ENCODE measurements at places on chromosomes 1 and 21.

DNA sequence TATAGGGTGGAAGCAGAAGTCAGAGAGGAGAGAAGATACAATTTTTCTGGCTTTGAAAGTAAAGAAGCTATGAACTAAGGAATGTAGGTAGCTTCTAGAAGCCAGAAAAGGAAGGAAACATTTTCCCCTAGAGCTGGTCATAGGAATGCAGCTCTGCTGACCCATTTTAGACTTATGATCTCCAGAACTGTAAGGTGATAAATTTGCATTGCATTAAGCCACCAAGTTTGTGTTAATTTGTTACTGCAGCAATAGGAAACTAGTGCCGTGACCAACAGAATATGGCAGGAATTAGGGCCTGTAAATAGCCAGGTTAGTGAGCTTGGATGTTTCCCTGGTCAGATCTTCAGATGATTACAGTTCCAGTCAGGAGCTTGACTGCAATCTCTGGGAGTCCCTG, 244.3 kb upstream of the C1orf105 start:
- DNase-seq = no peak

GRCh38 chr1:10898921-10899320, 102.5 kb upstream of the CASZ1 start:
- no peak for DNase-seq

DNA sequence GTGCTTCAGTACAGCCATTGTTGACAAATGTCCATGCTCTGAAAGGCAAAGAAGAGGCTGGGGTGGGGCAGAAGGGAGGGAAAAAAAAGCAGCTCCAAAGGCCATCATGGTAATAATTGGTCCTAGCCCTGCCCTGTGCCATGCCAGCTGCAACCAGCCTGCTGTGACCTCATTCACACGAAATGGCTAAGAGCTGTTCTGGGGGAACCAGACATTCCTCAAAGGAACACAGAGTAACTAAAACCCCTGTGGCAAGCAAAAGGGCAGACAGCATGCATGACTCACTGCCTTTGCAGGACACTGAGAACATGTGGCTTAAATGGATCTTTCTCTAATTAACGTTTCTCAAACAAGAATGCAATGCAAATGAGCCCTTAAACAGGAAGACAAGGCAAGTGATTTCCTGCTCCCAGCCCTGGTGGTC, 42.3 kb downstream of the STYXL2 start:
- DNase-seq = no peak

DNA sequence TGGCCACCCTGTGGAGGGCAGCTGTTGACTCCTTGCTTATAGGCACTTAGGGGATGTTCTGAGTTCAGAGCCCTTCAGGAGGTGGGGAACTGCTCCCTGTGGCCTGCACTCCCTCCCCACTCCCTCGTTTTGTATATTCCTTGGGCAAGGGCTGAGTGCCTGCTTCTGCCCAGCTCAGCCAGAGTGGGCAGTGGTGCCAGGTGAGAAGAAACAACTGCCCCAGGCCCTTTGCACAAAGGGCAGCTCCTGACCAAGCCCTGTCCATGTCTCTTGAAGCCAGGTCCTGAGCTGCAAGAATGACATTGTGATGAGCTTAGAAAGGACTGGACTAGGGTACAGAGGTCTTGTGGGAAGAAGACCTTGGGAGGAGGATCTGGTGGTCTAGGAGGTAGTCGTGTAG, 2.2 kb downstream of the AGTRAP start:
- no peak for DNase-seq

DNA sequence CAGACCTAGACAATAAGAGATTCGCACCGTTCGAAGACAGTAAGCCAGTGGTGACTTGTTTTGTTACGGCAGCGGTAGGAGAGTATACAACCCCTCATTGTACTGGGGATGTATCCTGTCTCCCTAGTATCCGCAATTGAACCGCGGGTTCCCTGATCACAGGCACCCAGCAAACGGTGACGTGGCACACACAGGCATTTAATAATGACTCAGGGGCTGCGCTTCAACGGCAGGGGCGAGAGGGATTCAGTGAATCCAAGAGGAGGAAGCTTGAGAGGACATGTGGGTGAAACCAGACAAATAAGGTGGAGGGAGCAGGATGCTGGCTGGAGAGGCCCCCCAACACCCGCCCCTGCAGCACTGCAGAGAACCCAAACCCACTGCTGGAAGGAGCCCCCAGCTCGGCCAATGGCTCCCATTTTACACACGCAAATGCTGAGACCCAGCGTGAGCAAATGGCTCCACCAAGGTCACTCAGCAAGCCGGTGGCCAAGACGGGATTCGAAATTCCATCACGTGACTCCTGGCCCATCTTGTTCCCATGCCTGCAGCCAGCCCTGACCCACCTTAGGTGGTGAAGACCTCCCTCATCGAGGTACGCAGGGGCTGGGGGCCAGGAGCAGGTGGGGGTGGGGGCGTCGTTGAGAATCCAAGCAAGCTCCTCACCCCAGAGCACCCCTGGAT, 149.9 kb downstream of the SYF2 start:
- DNase-seq = no peak

DNA sequence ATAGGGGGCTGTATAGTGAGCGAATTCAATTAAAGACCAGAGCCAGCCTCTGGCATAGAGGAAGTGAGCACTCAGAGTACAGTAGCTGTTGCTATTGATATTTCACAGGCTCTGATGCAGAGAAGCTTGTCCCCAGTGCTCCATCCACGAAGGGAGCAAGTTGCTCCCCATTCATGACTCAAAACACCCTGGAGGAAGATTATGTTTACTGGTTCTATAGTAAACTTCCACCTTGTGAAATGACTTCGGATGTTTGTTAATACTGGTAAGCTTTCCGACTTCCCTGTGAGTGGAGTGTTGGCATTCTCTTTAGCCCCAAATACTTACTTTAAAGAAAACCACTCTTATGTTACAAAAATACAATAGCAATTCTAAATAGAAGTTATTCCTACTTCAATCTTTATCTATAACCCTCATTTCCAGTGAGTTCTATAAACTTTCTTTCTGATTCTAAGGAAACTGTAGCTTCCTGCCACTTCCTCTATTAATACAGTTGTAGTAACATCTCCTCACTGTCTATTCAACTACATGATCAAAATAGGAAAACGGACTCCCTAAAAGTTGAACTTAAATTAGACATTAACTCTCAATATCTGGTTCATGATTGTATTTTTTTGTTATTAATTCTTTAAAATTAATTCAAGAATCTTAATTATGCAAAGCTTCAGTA, 46.4 kb downstream of the ZNF281 start:
- no peak for DNase-seq

DNA sequence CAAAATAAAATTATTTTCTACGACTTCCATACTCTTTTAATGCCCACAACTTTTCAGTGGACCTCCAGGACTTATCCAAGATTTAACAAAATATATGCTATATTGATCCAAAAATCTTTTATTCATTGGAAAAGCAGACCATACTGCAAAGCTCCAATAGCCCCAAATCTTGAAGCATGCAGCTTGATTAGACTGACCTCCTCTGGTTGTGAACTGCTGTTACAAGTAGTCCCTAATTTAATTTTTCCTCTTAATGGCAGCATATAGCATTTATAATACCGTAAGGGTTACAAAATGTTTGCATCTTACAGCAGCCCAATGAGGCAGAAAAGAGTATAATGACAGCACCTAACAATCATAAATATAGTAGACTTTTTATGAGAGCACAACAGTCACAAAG, 49.8 kb downstream of the TPR start:
- no peak for DNase-seq

DNA sequence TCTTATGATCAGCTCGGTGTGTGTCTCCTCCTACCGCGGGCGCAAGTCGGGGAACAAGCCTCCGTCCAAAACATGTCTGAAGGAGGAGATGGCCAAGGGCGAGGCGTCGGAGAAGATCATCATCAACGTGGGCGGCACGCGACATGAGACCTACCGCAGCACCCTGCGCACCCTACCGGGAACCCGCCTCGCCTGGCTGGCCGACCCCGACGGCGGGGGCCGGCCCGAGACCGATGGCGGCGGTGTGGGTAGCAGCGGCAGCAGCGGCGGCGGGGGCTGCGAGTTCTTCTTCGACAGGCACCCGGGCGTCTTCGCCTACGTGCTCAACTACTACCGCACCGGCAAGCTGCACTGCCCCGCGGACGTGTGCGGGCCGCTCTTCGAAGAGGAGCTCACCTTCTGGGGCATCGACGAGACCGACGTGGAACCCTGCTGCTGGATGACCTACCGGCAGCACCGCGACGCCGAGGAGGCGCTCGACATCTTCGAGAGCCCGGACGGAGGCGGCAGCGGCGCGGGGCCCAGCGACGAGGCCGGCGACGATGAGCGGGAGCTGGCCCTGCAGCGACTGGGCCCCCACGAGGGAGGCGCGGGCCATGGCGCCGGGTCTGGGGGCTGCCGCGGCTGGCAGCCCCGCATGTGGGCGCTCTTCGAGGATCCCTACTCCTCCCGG, 1.5 kb downstream of the KCNC4 start:
- no peak for DNase-seq

- DNase-seq = no peak
These were observed 1.8 kb downstream of the NCMAP start for GRCh38 chr1:24557711-24558131.

DNA sequence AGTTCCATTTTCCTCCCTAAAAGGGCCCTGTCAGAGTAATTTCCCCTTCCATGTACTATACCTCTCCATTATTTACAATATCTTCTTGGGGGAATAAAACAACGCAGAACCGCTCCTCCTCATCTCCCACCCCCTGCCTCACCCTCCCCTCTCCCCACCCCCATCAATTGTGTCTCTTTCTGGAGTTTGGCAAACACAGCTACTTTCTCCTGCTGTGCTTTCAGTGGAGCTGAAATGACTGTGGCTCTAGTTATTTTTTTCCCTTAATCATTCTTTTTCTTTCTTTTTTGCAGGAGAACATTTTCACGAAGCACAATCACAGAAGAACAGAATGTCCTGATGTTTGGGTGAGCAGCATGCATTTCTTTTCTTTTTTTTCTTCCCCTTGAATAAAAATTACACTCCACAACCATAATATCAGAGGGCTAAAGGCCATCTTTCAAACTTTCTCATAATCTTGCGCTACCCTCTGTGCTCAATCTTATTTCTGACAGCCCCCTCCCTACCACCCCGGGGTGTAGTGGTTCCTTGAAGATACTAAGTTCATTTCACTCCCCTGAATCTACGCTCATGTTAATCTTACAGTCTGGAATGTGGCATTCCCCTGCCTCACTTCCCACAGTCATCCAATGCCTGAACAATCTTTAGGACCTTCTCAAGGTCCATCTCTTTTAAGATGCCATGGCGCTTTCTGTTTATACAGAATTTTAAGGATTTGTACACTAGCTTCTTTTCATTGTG, 8.8 kb upstream of the PLXNA2 start:
- no peak for DNase-seq

- DNase-seq = no peak
These were observed 155.4 kb downstream of the SMYD3 start for GRCh38 chr1:246351721-246352120.

- DNase-seq = peak; percentile 74
These were observed 183.1 kb downstream of the ZSCAN20 start for GRCh38 chr1:33655496-33655895.

DNA sequence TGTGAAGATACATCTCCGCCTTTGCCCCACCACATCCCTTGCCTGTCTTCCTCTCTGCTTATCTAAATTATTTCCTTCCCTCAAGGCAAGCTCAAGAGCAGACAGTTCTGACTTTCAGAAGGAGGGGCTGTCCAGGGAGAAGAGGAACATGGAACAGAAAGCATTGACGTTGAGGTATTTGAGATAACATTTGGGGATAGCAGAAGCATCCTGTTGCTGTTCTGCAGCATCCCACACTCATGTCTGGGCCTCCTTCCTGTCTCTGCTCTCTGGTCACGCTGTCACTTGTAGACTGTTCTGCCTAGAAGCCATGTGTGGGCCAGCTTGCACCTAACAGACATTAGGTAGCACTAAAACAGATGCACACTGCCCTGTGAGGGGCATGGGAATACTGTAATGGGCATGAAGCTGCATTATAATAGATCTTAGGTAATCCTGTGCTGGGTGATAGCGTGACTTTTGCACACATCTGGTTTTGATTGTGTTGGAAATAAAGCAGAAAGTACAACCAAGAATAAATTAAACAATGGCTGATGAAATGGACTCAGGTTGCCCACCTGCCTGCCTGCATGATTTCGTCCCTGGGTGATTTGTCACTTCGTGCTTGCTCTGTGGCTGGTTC, 660 bp upstream of the RD3 start:
- DNase-seq = no peak

GRCh38 chr1:150537732-150538684, 11.2 kb upstream of the ADAMTSL4 start:
- no peak for DNase-seq

DNA sequence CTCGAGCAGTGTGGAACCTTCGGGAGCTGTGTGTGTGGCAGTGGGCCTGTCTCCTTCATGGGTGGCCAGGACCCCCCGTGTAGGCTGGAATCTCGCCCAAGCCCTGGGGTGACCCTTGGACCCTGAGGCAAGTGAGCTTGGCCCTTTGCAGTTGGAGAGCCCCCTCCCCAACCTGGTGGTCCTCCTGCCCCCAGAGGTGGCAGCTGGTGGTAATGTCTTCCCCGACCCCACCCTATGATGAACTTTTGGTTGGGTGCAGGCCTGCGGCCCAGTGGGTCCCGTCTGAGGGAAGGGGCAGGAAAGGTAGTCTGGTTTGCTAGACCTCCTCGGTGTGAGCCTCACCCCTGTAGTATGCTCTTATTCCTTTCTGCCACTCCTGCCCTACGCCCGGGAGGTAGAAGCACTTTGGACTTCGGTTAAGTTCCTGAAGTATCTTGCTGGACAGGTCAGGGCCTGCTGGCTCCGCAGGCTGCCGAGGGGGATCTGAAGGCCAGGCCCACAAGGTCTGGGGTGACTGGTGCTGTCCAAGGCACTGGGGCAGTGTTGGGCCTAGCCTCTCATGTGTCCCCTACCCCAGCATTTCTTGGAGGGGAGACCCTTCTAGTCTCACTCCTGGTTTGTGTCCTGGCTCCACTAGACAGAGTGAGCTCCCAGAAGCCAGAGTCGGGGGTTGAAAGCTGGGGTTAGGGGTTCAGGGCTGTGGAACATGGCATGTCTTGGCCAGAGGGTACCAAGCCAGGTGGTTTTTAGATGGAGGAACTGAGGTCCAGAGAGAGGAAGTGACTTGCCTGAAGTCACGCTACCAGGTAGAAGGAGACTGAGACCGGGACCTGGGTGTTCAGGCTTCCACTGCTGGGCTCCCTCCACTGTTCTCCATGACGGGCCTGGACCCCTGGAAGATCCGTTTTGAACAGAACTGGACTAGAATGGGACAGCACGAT, 1.8 kb downstream of the ZNF362 start:
- DNase-seq = no peak

DNA sequence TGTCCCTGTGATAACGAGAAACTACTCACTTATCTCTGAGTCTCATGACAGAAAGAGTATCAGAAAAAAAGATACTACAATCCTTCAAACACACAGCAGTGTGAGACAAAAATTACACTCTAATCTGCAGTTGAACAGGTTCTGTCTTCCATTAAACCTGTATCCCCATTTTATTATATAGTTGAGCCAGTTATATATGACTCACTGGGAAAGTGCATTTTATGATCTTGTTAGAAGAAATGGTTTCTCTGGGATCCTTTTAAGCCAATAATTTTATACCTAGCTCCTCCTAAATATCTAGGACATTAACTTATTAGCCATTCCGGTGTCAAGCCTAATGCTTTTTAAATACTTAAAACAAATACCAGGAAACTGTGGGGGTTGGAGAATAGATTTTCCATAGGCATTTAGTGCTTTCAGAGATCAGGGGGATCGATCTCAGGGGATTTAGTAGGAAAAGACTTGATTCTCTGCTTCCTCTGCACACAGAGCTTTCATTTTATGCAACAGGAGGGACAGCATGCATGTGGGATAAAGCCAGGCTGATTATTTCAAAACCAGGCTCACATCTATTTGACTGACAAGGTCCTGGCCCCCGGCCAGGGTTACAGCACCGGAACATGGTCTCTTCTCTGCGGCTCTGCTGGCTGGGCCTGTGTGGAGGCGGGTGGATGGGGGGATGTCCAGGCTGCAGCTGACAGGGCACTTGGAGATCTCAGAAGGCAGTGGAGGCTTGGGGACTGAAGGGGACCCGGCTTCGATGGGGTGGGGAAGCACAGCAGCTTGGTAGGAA, 310.6 kb downstream of the DISC1 start:
- DNase-seq = peak; percentile 71
